Stimulated activated CD4-positive, alpha-beta T cell treated with anti-CD3 and anti-CD28 coated beads, Interleukin-1b, Interleukin-23, amount 100 ng/mL, for 48 hours (primary cell): ENCODE measurements at places on chromosomes 3 and 15.

DNA sequence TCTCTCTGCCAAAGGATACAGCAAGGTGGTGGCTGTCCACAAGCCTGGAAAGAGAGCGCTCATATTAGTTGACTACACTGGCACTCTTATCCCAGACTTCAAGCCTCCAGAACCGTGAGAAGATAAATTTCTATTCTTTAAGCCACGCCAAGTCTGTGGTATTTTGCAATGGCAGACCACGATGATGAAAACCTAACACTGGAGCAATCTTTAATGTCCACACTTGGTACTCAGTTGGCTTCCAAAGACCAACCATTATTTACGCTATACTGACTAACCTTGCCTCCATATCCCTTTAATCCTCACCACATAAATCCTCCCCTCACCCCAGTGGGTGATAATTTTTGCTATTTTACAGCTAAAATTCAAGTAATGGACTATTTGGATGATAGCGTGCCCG lies 16.9 kb upstream of the LACTB start:
- DNase-seq, result no peak

DNA sequence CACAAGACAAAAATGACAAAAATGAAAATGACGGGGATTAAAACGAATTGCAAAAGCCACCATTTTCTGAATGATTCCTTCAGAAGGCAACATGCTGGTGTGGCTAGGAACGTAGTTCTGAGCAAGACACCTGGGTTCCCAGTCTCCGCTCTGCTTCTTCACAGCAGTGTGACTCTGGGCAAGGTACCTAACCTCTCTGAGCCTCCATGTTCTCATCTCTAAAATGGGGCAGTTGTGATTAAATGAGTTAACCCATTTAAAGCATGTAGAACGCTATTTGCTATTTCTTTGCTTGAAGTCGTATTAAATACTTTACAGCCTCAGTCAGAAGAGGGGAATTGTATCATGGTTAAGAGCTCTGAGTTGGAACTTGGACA lies 23.6 kb downstream of the BHLHE40 start:
- no peak for DNase-seq

DNA sequence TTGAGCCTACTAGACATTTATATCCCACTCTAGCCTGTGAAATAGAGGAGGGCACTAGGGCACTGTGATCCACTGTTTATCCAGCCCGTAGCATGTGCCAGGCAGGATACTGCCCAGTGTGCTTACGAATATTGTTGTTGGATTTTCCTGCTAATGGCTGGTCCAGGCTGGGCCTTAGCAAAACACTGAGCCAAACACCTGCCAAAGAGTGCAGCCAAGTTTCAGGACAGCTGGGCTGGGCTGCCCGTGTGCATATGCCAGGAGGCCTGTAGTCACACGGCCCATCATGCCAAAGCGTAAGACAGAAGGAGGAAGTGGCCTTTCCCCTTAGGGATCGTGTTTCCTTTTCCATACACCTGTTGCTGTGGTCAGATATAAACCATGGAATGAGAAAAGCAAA lies 54.5 kb upstream of the ABHD10 start:
- DNase-seq, result no peak

DNA sequence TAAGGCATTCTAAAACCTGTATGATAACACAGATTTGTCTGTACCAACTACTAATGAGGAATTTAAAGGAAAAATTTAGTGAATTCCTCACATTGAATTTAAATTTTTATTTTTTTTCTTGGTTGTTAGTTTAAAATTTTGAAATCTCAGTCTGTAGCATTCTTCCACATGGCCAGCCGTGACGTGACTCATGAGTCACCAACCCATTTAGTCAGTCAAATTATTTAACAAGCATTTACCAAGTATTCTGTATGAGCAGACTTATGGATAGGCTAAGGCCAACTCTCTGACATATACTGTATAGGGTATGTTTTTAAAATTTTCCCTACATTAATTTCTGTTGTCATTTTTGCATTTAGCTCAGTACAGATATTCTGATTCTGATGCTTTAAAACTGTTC lies 112.9 kb downstream of the CNTN4 start:
- DNase-seq, result no peak

GRCh38 chr15:32818758-32819447 lies 101.1 kb downstream of the GREM1 start:
- DNase-seq, result no peak

- DNase-seq, result no peak
These were observed 24.3 kb downstream of the DPH3 start for GRCh38 chr3:16240229-16241023.

GRCh38 chr15:57909388-57909787 lies 156.1 kb downstream of the ALDH1A2 start:
- DNase-seq, result no peak

DNA sequence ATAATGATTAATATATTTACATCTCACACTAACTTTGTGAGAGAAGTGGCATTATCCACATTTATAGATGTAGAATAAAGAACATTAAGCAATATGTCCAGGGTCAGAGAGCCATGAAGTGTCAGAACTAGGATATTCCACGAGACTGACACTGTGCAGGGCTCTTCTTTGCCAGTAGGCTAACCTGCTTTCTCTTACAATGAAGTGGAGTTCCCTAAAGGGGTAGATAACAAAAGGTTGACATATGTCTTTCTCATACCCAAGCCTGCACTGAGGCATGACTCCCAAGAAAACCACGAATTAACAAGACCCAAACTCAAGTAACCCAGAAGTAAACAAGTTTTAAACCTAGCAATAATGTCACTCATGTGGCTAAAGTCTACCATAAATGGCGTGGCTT lies 191.5 kb upstream of the SLC2A2 start:
- no peak for DNase-seq

GRCh38 chr15:82798531-82799166 lies 7.2 kb downstream of the FSD2 start:
- no peak for DNase-seq

- DNase-seq, result no peak
These were observed 9.0 kb downstream of the PLCL2 start for GRCh38 chr3:16893618-16894200.

DNA sequence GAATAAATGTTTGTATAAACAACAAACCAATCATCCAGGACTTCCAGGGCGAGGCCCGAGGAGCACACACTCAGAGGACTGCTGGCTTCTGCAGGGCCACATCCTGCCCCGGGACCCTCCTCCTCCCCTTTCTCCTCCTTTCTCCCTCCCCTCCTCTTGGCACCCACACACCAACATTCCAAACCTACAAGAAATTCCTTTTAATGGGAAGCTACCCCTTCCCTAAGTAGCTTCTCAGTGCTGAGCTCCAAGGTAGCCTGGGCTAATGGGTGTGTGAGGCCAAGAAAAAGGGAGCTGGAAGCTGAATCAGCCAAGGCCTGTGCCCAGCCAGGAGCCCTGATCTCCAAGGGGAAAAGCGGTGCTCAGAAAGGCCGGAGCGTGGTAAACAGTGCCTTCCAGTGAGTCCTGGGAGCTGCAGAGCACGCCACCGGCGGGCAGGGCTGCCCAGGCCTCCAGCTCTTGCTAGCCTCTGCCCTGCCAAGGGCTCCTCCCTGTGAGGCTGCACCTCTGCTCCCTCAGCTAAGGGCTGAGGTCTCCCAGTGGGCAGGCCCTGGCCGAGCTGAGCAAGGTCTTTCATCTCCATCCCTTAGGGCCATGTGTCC lies 3.9 kb downstream of the ITIH3 start:
- DNase-seq, result no peak

DNA sequence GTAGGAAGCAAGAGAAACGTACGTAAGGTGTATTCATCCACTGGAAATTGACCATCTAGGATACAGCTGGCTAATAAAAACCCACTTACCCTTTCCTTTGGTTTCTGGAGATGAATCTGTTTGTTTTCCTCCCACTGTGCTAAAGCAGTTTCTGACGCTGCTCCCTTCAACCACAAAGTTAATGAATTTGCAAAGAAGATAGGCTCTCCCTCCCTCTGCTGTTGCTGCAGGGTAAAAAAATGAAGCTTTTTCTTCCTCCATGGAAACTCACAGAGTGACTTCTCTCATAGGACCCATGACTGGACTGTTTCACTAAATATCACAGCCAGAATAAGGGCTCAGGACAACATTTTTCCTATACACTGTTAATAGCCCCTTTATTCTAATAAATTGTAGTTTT lies 172.1 kb upstream of the LRRN1 start:
- DNase-seq, result no peak

- DNase-seq, result no peak
These were observed 64.8 kb downstream of the MAP2K5 start for GRCh38 chr15:67607329-67607728.

GRCh38 chr3:135084405-135084804 lies 289.3 kb downstream of the EPHB1 start:
- no peak for DNase-seq

- no peak for DNase-seq
These were observed 386.2 kb downstream of the RSL24D1 start for GRCh38 chr15:54810496-54810895.

GRCh38 chr15:69417581-69417980 lies 3.4 kb downstream of the KIF23 start:
- DNase-seq, result no peak

- DNase-seq, result no peak
These were observed 50.9 kb downstream of the CEP63 start for GRCh38 chr3:134536781-134537180.

GRCh38 chr3:148079370-148079769 lies 618.3 kb upstream of the AGTR1 start:
- no peak for DNase-seq

GRCh38 chr15:72375501-72375845 lies 341 bp downstream of the HEXA start:
- DNase-seq, result no peak

DNA sequence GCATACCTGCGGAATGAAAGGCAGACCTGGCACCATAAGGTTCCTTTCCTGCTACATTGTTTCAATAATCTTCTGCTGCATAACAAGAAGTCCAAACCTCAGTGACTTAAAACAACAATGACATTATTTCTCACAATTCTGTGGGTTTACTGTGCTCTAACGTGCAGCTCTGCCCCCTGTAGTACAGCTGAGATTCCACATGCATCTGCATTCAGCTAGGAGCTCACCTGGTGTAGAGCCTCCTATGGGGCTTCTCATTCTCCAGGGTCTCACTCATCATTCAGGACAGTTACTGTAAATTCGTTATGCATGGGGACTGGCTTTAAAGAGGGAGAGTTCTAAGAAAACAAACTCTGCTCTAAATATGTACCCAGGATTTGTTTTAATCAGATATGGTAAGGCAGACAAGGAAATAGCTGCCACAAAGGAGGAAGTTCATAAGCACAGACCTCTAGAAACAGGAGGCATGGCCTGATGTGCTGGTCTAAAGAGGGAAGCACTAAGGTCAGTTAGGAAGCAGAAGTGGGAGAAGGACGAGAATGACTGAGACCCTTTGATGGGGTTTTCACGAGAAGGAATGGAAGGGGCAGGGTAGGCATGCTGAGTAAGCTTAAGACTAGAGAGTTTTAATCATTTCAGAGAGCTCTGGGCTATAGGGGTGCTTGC lies 347.0 kb downstream of the NEK10 start:
- DNase-seq, result no peak

GRCh38 chr3:27590437-27591298 lies 106.5 kb upstream of the SLC4A7 start:
- DNase-seq, result no peak

DNA sequence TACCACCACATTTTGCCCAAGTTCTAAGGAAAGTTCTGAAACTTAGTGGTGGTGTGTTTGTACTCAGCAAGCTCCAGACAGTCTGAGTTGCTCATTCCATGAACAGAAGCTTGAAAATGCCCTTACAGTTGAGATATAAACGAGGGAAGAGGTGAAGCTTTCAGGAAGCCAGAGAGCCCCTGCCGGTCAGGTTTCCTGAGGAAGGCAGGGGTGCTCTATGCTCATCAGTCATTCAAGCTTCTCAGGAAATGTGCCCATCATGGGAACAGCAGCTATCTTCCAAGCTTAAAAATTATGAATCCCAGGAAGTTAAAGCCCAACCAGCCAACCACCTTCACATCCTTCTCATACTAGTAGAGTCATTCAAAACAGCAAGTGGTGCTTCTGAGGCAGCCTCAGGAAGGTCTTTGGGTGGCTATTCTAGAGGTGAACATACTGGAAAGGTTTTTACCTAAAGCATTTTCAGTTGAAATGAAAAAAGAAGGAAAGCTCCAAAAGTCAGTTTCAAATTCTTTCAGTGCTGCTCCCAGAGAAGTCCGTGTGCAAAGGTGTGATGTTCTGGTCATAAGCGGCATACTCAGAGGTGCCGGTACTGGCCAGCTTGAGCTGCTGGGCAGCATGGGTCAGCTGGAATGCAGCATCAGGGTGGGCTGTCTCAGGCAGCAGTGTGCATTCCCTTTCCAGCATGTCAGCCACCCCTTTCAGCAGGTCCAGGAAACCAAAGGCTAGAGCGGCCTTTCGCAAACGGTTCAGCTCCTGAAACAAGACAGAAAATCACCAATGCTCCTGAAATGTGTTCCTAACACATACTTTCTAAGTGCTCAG lies 31.8 kb downstream of the INTS14 start:
- DNase-seq, result no peak

DNA sequence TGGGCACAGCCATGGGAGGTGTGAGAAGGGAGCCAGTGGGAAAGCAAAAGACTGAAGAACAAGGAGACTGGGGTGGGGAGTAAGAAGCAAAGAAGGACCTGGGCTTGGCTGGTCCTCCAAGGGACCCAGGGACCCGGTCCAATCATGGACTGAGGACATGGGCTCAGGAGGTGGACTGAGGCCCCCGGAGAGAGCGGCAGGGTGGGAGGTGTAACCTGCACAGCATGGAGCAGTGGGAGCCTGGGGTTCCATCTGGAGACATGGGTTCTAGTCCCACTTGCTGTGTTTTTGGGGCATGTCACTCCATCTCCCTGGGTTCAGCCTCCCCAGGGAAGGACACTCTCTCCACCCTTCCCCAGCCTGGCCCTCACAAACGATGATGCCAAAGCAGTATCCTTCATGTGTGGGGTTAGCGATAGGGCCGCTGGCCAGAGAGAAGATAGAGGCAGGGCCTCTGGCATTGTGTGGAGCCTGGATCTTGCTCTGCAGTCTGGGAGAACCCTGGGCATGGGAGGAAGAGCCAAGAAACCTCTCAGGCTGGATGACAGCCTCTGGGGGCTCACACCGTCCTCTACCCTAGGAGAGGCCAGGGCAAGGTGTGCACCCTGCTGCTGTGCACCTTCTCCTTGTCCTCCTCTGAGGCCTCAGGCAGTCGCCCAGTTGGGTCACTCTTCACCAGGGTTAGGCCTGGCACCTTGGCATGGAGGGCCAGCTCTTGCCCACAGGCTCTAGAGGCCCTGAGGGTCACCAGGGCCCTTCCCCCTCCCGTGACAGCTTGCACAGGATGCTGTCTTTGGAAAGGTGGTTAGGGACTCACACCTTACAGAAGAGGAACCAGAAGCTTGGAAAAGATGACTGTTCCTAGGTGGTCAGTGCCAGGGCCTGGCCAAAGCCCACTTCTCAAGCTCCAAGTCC lies 26.0 kb downstream of the FBXW12 start:
- DNase-seq, result no peak
